CD8-positive, alpha-beta memory T cell (primary cell): ENCODE measurements at places on chromosomes 12 and 14. TPM values are rescaled to one million over a fixed set of nuclear protein-coding genes. Genes with fewer than 3 reads are reported as not detected.

The C12orf60 gene
- 3.1 TPM for total RNA-seq

The MED6 gene
- 63.9 TPM for total RNA-seq

The DPF3 gene
- total RNA-seq, result 0.62 TPM

The TMEM63C gene
- total RNA-seq, result 0.68 TPM

The RERG gene
- not detected for total RNA-seq

The BRAP gene
- total RNA-seq, result 23.2 TPM

The ATG14 gene
- total RNA-seq, result 7.7 TPM

The MYBPC1 gene
- not detected for total RNA-seq

The KRT72 gene
- not detected for total RNA-seq

The STXBP6 gene
- 0.28 TPM for total RNA-seq

The TAS2R50 gene
- total RNA-seq, result 0.22 TPM

The TIMM9 gene
- total RNA-seq, result 84.3 TPM

The TEX52 gene
- total RNA-seq, result not detected

The GALNT4 gene
- total RNA-seq, result 5.8 TPM

The RPGRIP1 gene
- total RNA-seq, result not detected

The SERPINA3 gene
- total RNA-seq, result not detected

The GNB3 gene
- 0.48 TPM for total RNA-seq

The TPH2 gene
- total RNA-seq, result not detected

The FBLN5 gene
- total RNA-seq, result 0.82 TPM

The CACNA1C gene
- total RNA-seq, result 0.04 TPM

The PDZRN4 gene
- total RNA-seq, result not detected

The FKBP4 gene
- total RNA-seq, result 172 TPM

The SIX6 gene
- not detected for total RNA-seq

The BMP4 gene
- total RNA-seq, result 0.20 TPM

The IAPP gene
- not detected for total RNA-seq

The SLC7A7 gene
- total RNA-seq, result 0.75 TPM

The ATG2B gene
- total RNA-seq, result 19.8 TPM

The TBX3 gene
- not detected for total RNA-seq

The CNOT2 gene
- 73.7 TPM for total RNA-seq

The STYK1 gene
- 2.1 TPM for total RNA-seq

The SSTR1 gene
- not detected for total RNA-seq

The ACOT4 gene
- 4.0 TPM for total RNA-seq

The MEG3 gene
- total RNA-seq, result 0.13 TPM

The CCER1 gene
- not detected for total RNA-seq

The KRT75 gene
- total RNA-seq, result not detected

The INSM2 gene
- not detected for total RNA-seq

The RTL1 gene
- total RNA-seq, result not detected

The ASIC1 gene
- total RNA-seq, result 6.4 TPM

The ADAM21 gene
- total RNA-seq, result 0.09 TPM

The CLEC4D gene
- total RNA-seq, result not detected

The OTOGL gene
- not detected for total RNA-seq

The CDK17 gene
- total RNA-seq, result 36.0 TPM

The ACRBP gene
- total RNA-seq, result 2.0 TPM

The KERA gene
- total RNA-seq, result not detected

The HOXC5 gene
- total RNA-seq, result not detected

The CLEC4A gene
- total RNA-seq, result 1.1 TPM

The PZP gene
- total RNA-seq, result not detected

The NANOG gene
- not detected for total RNA-seq

The WSCD2 gene
- total RNA-seq, result not detected
